CD8-positive, alpha-beta T cell (primary cell): ENCODE measurements at places on chromosomes 2 and 18.

DNA sequence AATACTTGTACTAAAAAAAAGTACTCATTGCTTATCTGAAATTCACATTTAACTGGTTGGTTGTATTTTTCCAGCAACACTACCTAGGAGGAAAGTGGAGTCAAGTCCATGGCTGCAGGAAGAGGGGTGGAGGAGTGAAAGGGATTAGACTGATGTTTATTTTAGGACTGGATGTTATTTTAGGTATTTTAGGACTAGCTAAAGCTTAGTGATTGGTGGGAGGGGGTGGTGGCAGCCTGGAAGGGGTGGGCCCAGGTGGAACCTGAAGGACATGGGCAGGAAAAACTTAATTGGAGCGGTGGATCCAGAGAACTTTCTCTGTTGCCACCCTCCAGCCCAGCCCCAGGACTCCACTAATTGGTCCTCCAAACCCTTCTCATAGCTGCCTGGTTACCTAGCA is 3.9 kb upstream of the TMBIM1 start:
- no peak for DNase-seq

DNA sequence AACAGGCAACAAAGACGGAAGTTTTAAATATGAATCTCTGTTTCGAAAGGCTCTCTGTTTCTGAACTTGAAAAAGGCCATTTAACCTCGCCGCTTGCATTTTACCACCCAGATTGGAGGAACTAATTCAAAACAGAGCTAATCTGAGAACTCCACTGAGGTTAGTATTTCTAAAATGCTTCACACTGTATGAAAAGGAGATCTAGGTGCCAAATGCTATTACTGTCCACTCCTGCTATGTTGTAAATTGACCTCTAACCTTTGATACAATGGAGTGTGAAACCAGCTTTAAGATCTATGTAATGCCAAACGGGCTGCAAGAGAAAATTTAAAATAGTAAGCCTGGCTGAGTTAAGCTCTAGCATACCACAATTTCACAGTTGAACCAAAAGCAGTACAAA is 364.5 kb downstream of the IRS1 start:
- no peak for DNase-seq

- no peak for DNase-seq
These were observed 97.0 kb downstream of the TFCP2L1 start for GRCh38 chr2:121187982-121188411.

GRCh38 chr2:54106631-54107454 is 8.6 kb upstream of the ACYP2 start:
- no peak for DNase-seq

DNA sequence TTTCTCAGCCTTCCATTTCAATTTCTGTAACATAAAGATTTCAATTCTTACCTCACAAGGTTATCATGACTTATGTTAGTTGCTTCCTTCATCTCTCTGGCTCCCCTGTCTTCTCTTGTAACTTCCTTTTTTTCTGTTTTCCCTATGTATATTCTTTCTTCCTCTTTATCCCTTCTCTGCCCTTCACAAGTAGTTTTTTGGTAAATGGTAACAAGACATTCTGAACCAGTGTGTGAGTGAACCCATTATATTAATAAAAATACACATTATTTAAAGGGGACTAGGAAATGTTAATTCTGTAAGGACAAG is 8.4 kb downstream of the ACSL3 start:
- DNase-seq, result no peak

GRCh38 chr2:231296401-231296974 is 98.1 kb downstream of the ARMC9 start:
- DNase-seq, result no peak

DNA sequence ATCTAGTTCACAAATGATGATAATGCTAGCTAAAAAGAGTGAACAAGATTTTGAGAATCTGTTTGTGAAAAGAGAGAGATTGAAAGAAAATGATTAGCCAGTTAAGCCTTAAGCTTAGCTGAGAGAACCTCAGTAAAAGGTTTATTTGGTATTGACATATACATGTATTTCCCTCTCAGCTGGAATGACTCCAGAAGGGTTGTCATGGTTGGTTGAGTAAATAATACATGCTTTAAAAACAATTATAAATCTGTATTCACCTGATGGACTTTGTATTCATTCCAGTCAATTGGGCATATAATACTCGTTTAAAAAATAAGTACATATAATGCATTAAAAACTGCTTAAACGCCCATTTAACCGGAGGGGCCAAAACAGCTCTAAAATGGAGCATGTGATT is 181.4 kb downstream of the GRB14 start:
- no peak for DNase-seq

DNA sequence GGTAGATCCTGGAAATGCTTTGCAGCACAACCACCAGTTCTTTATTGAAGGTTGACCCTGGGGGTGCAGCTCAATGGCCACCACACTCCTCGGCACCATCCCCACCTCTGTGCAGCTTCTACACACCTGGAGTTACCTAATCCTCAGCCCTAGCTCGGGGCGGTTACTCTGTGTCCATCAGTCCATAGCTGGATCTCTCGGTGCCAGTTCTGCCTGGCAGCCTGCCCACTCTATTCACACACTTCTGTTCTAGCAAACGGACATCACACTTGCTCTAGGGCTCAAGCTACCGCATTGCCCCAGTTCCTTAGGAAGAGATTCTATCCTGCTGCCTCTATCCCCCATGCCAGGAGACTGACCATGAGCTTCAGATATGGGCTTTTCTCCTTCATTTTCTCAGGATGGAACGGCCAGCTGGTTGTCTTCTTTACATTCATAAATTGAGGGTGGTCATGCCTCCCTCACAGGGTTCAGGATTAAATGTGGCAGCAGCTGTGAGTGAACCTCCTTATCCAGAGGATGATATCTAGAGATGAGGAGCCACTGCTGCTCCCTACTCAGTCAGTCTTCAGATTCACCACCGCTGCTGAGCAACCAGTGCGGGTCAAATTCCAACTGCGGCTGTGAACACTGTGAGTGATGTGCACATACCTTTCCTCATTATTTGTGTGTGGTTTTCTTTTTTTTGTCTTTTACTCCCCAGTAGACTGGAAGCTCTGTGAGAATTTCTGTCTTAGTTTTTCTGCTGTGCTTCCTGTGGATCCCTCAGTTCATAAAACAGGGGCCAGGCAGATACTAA is 66.9 kb upstream of the TRIB2 start:
- no peak for DNase-seq

GRCh38 chr18:47997338-47997780 is 66.9 kb upstream of the SMAD2 start:
- DNase-seq, result peak; percentile 22

GRCh38 chr2:26978061-26978596 is 7.7 kb downstream of the MAPRE3 start:
- DNase-seq, result no peak

GRCh38 chr2:45851576-45852304 is 200.3 kb downstream of the PRKCE start:
- DNase-seq, result no peak

- DNase-seq, result no peak
These were observed 12.7 kb downstream of the GCKR start for GRCh38 chr2:27509326-27509725.

- no peak for DNase-seq
These were observed 101.3 kb upstream of the ST3GAL5 start for GRCh38 chr2:85990084-85990483.

DNA sequence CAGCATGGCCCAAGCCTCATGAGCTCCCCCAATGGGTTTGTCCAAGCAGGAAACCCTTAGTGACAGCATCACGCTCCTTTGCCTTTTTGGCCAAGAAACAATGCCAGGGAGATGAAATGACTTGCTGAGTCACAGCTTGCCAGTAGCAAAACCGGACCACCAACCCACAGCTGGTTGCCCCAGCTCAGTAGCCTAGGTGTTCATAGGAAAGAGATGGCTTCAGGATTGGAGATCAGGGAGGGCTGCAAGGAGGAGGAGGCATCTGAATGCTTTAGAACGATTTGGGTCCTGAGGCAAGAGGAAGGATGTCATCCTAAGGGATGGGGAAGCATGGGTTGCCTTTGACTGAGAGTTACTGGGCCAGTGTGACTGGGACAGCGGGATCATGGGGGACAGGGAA is 116.7 kb downstream of the CELF4 start:
- DNase-seq, result no peak

GRCh38 chr2:149606251-149606811 is 18.8 kb upstream of the MMADHC start:
- no peak for DNase-seq

- DNase-seq, result peak; percentile 6
These were observed at the start of gene ZDBF2 for GRCh38 chr2:206274434-206275311. Gene ZDBF2 (plus strand): TSS chr2:206274663. CDS start chr2:206281850, 7,187 bp downstream.

DNA sequence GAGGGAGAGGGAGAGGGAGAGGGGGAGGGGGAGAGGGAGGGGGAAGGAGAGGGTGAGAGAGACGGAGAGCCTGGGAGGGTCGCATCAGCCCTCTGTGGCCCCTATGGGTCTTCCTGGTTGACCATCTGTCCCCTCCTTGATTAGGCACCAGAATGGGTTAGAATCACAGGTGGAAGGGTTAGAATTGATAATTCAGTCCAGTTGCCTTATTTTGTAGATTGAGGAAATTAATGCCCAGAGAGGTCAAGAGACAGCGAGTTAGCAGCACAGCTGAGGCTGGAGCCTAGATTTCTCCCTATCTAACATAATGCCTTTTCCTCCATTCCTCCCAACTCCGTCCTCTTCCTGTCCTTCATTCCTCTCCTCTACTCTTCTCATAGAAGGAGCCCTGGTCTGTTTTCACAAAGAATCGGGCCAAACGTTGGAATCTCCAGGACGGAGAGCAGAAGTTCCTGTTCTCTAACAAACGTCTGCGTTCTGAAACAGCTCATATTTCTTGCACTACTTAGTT is 338 bp upstream of the THUMPD2 start:
- no peak for DNase-seq

- DNase-seq, result no peak
These were observed 149.2 kb downstream of the TSN start for GRCh38 chr2:121904656-121905055.

DNA sequence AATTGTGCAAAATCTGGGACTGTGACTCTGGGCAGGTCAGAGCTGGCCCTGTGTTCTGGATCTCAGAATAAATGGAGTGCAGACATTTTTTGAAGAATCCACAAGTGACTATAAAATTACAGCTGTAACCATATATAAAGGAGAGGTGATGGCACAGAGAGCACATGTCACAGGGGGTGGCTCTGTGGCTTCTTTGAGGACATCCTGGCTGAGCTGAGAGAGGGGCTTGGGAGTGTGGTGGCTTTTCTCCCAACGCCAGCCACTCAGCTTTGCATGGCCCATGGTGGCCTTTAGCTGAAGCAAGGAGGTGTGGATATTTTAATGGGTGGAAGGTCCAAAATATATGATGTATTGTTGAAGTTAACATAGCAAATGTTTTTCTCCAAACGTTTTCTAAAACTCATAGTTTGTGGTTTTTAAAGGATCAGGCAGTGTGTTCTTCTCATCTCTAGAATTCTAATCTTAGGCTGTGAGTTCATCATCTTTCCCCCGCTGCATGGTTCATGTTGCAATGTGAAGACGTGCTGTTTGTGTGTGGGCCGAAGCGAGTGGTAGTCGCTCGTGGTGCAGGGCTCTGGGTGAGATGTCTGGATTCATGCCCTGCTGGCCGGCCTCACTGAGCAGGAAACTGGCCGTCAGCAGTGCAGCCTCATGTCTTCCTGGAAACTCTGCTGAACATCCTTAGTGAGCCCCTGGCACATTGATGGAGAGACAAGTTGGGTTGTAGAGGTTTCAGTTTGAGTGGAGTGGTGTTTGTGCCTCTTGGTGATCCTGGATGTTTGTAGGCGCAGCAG is 109.9 kb downstream of the ZNF236 start:
- DNase-seq, result no peak

DNA sequence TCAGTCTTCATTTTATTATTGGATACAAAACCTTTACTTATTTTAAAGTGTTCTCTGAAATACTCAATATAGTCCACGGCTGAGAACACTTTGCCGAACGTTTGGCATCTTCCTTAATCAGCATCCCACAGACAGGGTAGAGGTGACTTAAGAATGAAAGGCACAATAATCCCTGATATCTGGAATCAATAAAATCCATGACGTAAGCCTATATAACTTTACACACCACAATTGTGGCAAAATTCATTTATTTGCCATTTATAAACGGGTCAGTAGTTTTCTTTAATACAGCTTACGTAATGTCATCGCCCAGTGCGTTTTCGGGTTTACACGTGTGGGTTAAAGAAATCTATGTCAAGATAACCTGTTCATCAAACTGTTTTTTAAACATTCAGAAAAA is 1.3 kb downstream of the MGAT4A start:
- no peak for DNase-seq

- peak; percentile 30 for DNase-seq
These were observed 36.0 kb downstream of the MRPL33 start for GRCh38 chr2:27807476-27807875.

GRCh38 chr2:112876257-112876970 is 34.6 kb upstream of the IL37 start:
- no peak for DNase-seq

- no peak for DNase-seq
These were observed 667.2 kb downstream of the ZEB2 start for GRCh38 chr2:143852759-143853158.

DNA sequence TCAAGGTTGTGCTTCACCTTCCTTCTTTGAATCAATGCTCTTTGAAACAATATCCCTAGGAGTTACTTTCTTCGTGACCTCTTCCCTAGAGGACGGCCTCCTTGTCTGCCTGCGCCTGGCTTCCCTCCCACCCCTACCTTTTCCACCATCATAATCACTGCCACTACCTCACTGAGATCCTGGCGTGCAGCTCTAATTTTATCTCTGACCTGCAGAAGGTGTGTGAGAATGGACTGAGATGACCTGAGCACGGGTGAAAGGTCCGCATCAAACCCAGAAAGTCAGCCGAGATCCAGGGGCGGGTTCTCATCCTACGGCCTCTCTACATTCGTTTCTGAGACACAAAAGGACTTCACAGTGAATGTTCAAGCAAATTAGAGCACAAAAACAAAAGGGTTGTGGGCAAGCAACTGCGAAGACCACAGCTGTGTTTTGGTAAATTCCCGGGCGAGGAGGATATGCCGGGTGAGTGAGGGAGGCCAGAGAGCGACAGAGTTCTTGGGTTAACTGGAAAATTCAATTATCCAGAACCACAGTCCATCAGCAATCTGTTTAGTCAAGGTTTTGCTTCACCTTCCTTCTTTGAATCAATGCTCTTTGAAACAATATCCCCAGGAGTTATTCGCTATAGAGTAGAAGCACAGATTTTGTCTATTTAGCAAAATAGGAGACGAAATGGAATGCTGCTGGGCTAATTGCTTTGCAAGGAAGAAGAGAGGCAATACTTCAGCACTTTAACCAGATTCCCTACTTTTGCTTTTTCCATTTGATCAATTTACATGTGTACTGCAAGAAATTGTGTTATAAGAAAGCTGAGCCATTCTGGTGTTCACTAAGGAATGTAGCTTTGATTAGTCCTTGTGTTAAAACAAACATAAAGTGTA is 212.6 kb downstream of the ACKR3 start:
- DNase-seq, result no peak

GRCh38 chr2:28981016-28981441 is at the start of gene TOGARAM2:
Gene TOGARAM2 (plus strand): TSS chr2:28981298. CDS start chr2:28994835, 13,537 bp downstream.
- no peak for DNase-seq

- no peak for DNase-seq
These were observed 120.6 kb downstream of the NDUFA10 start for GRCh38 chr2:239904496-239904895.

GRCh38 chr2:204264085-204264553 is 281.2 kb upstream of the PARD3B start:
- DNase-seq, result no peak

GRCh38 chr2:101518578-101519492 is 43.9 kb upstream of the RFX8 start:
- no peak for DNase-seq
